ENCODE measurements at places on chromosomes 11 and 22.

DNA sequence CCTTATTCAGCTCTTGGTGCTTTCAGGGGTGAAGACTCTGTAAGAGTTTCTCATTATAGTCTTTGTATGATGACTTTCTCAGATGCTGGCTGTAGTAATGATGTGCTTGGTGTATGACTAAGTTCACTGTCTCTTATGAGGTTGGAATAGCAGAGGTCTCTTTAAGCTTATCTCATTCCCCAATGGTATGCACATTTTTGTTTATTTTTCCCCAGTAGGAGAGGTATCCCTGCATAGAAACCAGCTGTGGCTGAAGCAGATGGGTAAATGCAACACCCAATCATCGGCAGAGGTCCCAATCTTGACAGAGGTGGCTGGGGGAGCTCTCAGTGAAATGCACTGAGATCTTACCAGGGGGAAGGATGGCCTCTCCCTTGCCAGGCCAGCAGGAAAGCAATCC lies 34.6 kb downstream of the BBOX1 start:
- peak; percentile 64 for DNase-seq

DNA sequence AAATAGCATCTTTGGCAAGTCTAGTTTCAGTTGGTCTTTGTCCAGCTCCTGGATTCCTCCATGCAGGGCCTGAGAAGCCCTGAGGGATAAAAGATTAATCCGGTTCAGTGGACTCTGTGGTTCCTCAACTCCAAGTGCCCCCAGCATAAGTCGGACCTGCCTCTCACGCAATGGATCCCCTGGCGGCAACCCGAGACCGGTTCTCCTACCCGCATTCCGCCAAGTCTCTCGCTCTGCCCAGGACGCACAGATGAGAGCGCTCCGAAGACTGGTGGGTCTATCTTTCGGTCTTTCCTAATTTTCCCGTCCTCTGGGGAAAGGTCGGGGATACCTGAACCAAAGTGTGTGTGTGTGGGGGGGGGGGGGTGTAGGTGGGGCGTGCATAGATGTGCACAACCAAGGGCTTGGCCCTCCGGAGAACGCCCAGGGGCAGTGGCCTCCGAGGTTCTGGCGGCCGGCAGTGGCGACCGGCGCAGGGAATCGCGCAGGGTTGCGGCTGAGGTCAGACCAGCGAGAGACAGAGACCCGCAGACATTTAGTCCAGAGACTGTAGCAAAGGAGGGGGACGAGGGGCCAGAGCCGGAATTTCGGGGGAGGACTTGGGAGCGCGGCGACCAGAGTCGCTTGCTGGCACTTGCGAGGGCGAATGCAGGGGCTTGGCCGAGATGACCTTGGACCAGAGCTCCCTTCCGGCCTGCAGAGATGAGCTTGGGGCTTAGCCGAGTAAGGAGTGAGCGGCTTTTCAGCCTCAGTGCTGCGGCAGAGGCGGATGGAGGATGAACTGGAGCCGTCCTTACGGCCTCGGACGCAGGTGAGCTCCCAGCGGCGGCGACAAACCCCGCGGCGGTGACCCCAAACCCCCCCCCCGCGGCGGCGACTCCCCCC lies 712 bp upstream of the SLC2A11 start:
- DNase-seq, result peak; percentile 36

- DNase-seq, result no peak
These were observed 2.6 kb upstream of the ATP5MGL start for GRCh38 chr22:42642806-42643633.

GRCh38 chr11:3021125-3021524 lies 29.0 kb upstream of the NAP1L4 start:
- no peak for DNase-seq

- DNase-seq, result no peak
These were observed 95.0 kb upstream of the CD44 start for GRCh38 chr11:35043936-35044335.
